ENCODE measurements at places on chromosomes 2 and 18.

DNA sequence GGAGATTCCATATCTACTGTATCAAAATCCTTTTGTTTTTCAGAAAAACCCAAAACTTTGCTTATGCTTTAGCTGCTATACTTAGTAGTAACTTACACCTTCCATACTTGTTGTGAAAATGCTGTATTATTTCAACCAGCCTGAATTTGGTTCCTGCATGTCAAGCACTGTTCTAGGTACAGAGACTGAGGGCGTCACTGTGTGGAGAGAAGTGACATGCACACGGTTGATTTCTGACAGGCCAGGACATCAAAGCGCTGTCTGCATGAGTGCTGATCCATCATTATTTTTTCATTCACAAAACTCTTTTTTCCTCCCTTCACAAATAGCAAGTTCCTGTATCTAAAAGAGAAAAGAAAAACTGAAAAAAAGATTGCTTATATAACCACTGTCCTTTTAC, 31.6 kb downstream of the TRAPPC12 start:
- DNase-seq = no peak

GRCh38 chr2:231519975-231520555, 10.2 kb downstream of the NMUR1 start:
- no peak for DNase-seq

DNA sequence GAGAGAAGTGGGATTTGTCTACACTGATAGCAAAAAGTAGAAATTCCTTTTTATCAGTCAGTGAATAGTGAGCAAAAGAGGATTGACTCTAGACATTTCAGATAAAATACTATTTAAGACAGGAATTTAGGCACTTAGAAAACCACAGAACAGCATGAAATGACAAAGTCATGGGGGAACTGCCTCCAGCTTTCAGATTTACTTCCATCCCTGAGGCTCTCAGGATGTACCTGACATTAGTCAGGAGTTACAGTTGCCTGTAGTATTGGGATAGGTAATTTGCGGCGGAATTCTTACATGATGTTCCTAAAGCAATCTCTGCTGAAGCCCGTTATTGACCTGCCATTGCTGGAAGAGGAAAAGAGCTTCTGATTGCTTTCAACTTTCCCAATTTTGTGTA, 337.1 kb upstream of the MAP2 start:
- DNase-seq = no peak

DNA sequence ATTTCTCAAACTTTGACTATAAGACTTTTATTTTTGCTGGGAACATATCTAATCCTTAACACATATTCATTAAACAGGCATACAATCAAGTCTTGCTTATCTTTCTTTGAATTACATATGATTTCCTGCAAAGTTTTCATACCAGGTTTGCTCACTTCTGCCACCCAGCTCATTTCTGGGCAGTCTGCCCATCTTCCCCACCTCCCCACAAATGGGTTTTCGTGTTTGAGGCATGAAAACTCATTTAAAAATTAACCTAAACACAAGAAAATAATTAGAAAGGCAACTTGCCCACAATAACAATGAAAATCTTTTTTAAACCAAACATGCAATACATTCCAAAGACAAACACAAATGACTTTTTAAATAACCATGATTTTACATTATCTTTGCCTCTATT, 3.4 kb downstream of the CHST9 start:
- no peak for DNase-seq

GRCh38 chr2:141660232-141660631, 470.6 kb downstream of the LRP1B start:
- no peak for DNase-seq

DNA sequence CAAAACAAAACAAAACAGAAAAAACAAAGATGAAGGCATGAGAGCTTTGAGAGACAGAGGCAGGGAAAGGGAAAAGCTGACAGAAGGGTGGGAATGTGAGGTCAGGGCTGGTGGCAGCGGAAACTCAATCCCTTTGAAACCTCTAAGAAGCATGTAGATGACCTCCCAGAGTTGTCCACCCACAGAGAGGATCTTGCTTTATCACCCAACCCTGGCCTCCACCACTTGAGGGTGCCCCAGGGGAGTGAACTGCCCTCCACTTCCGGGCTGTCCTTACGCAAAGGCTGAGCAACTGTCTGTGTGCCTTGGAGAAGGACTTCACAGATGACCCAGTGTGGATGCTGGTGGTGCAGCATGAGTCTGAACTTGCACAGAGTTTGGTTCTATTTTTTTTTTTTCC, 26.7 kb downstream of the PDCL3 start:
- DNase-seq = no peak

DNA sequence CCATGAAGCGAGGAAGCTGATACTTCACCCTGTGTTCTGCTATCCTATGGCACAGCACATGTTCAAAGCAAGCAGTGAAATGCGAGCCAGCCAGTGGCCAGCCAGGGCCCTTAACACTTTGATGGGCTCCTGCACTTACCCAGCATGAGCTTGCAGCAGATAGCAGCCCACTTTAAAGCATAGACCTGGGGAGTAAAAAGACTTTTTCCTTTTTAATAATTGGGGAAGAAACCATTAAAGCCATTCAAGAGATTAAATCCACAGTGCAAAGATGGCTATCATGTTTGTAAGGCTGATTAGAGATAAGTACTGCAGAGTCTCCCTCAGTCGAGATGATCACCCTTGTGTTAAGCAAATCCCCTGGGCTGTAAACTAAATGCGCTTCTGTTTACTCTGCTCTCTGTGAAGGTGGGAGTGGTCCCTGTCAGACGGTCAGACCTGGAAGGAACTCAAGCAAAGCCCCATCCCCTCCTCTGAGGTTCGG, 15.7 kb downstream of the CCBE1 start:
- DNase-seq = peak; percentile 44

GRCh38 chr2:59567151-59567550, 986.3 kb downstream of the BCL11A start:
- DNase-seq = peak; percentile 14

- DNase-seq = no peak
These were observed 33.9 kb upstream of the INSIG2 start for GRCh38 chr2:118054213-118055008.

DNA sequence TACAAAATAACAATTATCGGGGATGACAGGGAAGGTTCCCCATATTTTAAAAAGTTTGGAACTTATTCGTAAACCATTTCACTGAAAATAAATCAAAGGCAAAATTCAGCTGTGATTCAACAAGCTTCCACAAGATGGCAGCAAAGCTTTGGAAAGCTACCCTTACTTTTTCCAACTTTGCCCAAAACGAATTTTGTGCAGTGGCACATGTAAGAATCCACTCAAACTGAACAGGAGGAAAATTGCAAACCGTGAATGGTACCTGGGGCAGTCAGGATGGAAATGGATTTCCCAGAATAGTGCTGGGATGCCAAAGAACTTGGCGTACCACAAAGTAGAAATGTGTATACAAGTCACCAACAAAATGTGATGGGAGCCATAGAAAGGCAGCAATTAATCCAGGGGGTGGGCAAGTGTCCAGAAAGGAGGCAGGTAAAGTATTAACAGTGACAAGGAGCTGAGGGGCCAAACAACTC, 10.7 kb downstream of the RPL31 start:
- peak; percentile 45 for DNase-seq

- DNase-seq = no peak
These were observed 746 bp upstream of the POLR1B start for GRCh38 chr2:112541315-112542122.

- DNase-seq = no peak
These were observed 17.4 kb downstream of the RTP5 start for GRCh38 chr2:241886840-241887447.

DNA sequence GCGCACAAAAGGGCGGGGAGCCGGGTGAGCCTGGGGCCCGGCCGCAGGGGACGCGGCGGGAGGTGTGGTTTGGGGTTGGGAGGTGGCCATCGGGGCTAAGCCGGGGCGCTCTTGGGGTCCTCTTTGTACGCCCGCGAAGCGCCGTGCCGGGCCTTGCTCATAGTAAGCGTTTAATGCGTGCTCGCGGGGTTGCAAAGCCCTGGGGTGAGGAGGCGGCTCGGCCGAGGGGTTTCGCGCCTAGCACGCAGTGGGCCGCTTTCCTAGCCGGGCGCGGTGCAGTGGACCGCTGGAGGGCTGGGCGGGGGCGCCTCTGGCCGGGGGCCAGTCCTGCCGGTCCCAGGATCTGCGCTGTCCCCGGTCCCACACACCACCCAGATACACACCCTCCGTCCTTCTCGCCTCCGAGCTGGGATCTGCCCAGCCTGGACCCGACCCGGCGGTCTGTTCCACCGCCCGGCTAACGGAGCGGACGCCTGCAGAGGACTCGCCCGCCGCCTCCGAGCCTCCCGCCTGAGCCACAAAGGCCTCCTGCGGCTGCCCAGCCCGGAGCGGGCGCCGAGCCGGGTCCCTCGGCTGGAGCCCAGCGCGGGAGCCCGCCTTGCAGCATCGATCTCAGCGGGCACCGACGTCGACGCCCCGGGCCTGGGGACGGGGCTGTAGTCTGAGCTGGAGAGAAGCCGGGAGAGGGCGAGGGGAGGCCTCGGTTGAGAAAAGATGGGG, 564 bp downstream of the DPYSL5 start:
- DNase-seq = peak; percentile 43

DNA sequence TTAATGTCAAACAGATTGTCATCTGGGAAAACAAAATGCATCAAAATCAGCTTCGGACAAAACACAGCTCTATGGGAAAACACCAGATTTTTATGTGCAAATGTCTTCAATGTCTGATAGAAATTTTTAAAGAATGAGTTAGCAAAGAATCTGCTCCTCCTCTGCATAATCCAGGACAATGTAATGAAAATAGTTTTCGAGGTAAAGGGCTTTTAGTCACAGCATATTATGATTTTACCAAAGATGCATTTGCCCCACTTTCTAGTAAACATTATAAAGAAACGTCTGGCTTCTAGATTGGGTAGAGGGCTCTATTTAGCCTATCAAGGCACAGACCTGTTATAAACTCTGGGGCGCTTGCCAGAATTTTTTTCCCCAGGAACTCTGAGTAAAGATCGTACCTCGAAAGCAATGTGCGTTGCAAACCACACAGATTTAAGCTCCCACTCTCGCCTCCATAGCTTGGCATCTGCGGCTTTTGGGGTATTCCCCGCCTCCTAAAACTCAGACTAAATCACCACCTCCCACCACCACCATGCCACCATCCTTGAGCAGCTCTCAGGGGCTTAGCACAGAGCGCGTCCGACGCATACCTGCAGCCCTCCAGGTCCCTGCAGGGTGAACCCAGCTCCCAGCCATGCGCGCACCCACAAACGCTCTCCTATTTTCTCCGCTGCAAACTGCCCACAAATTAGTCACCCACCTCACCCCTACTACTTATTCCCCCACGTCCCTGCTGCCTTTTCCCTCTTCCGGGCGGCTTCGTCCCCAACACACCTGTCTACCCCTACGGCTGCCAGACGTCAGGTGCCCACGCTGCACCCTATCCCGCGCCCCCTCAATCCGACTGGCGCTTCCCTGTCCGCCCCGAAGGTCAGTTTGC, 829 bp downstream of the ACVR1C start:
- DNase-seq = peak; percentile 11

- no peak for DNase-seq
These were observed 142.4 kb downstream of the SOCS6 start for GRCh38 chr18:70431203-70431624.

- no peak for DNase-seq
These were observed 16.1 kb downstream of the PRPF40A start for GRCh38 chr2:152701198-152701597.

DNA sequence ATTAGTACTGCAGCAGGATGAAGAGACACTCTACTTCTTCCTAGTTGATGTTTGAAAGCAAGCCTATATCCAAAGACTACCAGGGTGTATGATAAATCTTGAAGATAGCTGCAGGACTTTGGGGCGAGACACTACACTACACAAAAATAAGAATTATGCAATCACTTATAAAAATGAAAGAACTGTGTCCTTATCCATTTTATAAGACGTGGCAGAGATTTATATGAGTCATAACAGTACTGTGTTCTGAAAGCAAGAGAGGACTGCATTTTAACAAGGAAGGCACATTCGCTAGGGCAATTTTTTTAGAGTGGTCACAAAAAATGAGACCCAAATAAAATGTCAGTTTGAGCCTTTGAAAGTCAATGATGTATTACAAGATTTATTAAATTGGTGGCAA, 617.0 kb upstream of the LINC00305 start:
- no peak for DNase-seq

- peak; percentile 70 for DNase-seq
These were observed 223.2 kb upstream of the PXDN start for GRCh38 chr2:1967242-1968208.

- no peak for DNase-seq
These were observed 456.9 kb upstream of the TNP1 start for GRCh38 chr2:217316743-217317142.

GRCh38 chr2:47174733-47175361, 19.7 kb upstream of the STPG4 start:
- no peak for DNase-seq

Measured in NCI-H510A treated with DMSO at 0.1 percent for 48 hours (cell line).